ENCODE measurements at places on chromosomes 6 and 20.

GRCh38 chr20:42123981-42124473 is 505.9 kb upstream of the CHD6 start:
- no peak for DNase-seq

GRCh38 chr6:170030821-170031471 is 259.9 kb downstream of the DLL1 start:
- no peak for DNase-seq

DNA sequence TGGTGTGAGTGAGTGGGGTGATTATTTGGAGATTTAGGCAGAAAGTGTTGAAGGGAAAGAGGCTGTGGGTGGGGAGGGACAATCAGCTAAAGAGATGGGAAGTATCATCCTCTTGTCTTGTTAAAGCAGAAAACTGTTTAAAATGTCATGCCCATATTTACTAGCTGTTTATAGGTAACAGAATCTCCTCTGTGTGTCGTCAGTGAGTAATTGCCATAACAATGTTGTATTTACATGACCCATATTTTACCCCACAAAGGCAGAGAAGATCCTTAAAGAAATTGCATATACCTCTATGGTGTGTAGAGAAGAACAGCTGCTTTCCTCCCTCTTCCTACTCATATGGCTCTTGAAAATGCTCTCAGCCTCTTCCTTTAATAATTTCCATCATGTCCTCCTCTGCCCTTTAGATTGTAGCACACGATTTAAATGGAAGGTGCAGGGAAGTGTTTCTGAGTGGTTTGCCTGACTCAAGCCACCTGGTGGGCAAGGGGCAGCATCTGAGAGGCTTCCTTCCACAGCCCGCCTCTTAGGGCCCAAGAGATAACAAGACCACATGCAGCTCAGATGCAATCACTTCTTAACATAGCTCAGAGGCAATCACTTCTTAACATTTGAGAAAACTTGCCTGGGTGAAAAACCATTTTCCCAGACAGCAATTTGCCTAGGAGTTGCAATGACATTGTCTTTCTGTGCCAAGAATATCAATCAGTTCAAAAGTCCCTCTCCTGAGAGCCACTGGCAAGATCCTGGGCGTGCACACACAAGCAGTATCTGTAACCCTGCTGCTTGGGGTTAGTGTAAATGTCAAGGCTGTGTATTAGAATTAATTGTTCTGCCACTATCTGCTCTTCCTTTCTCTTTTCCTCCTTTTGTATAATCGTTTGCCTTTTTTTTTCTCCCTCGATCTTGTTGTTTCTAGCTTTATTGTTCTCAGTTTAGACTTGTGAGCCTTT is 44.1 kb upstream of the EDN1 start:
- no peak for DNase-seq

GRCh38 chr6:4747588-4747987 is 28.6 kb upstream of the CDYL start:
- DNase-seq: no peak

GRCh38 chr20:46683939-46684750 is 5.1 kb downstream of the TP53RK start:
- no peak for DNase-seq

GRCh38 chr6:88089708-88090107 is 42.1 kb downstream of the SPACA1 start:
- no peak for DNase-seq

DNA sequence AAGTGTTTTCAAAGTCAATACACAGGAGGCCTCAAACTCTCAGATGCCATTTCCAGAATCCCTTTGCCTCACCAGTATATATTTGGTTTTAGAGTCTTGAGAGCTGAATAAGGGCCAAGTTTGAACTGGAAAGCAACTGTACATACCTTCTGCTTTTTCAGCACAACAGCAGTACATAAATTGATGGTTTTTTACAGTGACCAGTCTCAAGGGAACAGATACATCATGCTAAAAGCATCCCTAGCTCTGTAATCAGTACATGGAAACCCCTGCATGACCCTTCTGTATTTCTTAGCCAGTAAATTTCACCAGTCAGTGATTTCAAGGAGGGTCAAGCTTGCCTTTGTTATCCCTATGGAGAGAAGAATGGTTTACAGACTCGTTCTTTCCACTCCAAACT is 40.6 kb upstream of the ECHDC1 start:
- DNase-seq: no peak

DNA sequence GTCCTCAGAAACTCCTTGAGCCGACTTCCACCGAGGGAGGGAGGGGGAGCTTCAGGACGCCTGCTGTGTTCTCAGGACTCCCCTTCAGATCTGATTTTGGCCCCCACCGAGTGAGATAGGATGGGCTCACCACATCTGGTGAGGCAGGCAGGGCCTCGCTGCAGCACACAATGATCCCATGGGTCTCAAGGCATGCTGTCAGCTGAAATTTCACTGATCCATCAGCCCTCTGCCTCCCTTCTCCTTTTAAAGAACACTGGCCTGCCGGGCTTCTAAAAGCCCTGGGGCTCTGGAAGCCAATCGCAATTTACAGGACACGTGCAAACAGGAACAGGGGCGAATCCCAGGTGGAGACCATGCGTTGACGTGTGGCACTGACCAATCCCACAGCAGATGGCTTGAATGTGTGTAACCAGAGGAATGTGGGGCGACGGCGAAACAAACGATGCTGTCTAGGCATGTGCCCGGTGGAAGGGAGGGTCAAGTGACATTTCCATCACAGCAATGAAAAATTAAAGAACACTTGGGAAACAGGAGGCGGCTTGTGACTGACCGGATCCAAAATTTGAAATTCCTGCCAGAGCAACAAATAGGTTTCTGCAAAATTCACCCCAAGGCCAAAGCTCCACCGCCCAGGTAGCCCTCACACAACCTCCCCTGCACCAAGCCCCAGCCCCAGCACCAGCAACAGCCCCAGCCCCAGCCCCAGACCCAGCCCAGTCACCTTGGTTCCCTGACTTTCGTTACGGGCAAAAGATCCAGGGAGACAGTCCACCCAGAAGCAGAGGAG is 167.1 kb upstream of the ZNF337 start:
- DNase-seq: no peak

GRCh38 chr6:31768363-31769257 is 6.2 kb downstream of the SAPCD1 start:
- DNase-seq: peak; percentile 84
